ENCODE measurements at places on chromosomes 1 and 21. TPM values are rescaled to one million over a fixed set of nuclear protein-coding genes. Genes with fewer than 3 reads are reported as not detected.

The COL11A1 gene
- 2.4 TPM for total RNA-seq

DNA sequence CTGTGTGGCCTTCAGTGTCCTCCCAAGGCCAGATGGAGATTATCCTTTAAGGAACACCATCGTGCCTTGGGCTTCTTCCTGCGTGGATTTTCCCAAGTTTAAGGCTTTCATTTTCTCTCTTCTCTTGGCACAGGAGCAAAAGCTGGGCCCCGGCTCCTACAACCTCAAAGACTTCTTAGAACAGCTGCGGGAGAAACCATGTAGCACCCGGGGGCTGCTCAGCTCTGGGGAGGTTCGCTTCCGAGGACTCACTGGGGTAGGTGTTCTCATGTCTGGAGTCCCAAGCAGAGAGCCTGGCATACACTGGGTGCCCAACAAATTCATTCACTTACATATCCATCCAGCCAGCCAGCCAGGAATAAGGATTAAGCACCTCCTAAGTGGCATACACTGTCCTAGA is 6.6 kb upstream of the TTC22 start:
- no peak for DNase-seq
- no peak overlapping the region for H3K27ac ChIP-seq
- H3K27me3 ChIP-seq = peaks cover 21% of the 10 kb centered on the region

DNA sequence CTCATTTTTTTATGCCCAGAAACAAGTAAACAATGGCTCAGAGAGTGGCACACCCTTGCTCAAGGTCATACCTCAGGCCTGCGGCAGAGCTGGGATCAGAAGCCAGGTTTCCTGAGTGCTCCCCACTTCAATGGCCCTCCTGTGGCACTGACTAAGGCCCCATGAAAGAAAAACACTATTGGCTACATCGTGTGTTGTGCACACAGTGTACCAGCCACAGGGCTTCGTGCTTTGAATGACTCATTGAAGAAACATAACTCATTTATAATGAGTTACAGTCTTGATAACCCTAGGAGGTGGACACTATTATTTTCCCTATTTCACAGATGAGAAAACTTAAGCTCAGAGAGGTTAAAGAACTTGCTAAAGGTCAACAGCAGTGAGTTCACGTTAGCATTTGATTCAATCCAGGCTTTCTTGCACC is 91.2 kb downstream of the TRABD2B start:
- H3K27me3 ChIP-seq = no peaks in the 10 kb centered on the region
- DNase-seq = no peak
- no peaks in the 10 kb centered on the region for H3K36me3 ChIP-seq
- H3K27ac ChIP-seq = no peak overlapping the region
- no peak overlapping the region for H3K4me3 ChIP-seq

The AQP10 gene
- total RNA-seq = 0.96 TPM

Measured in progenitor cell of endocrine pancreas (in vitro differentiated cells).